ENCODE measurements at places on chromosomes 11 and 22.
A peak's percentile ranks its signal among the peaks of the same experiment; 100 is the strongest.

DNA sequence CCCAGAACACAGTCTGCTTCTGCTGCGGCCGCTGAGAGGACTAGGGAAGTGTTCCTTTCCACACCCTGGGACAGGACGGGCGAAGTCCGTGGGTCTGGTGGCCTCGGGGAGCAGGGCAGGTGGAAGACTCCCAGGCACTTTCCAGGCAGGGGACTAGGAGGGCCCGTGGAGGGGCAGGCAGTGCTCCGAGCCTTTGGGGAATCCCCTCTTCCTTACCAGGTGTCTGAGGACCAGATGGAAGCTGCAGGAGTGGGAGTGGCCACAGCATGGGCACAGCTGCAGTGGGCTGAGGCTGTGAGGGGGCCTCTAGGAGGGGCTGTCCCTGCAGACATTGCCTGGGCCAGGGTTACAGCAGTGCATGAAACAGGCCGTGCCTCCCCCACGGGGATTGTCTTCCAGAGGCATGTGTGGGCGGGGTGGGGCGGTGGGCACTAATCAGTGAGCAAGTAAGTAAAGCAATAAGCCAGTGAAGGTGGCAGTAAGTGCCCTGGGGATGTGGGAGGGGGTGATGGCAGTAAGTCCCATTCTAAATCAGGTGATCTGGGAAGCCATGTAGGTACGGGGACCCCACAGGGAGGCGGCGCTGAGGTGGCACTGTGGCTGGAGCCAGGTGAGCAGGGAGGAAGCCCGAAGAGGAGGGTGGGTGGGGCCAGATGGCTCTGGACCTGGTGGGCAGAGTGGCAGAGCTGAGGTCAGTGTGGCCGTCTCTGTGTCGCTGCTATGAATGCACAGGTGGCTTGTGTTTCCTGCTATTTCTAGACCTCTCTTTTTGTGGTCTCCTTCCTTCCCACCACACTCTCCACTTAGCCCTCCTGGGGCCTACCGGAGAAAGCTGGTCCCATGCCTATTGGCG lies 66.4 kb downstream of the CTTN start:
- no peak for DNase-seq

GRCh38 chr22:30002861-30003486 lies 77.3 kb upstream of the HORMAD2 start:
- DNase-seq: no peak

- no peak for DNase-seq
Observed at GRCh38 chr11:35049859-35050531, 89.0 kb upstream of the CD44 start.

DNA sequence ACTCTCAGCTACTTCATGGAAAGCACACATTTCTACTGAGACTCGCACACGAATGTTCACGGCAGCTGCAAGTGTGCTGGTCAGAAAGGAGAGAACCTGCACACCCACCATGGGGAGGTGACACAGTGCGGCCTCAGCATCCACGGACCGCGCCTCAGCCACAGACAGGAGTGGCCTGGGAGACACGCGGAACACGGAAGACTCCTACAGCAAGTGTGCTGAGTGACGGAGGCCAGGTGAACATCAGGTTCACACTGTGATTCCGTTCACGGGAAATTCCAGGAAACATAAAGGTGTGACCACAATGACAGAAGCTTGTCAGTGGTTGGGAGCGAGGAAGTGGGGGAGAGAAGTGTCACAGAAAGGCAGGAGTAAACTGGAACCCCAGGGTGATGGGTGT lies 13.3 kb upstream of the MOB2 start:
- DNase-seq: no peak

- DNase-seq: no peak
Observed at GRCh38 chr22:44147821-44148574, 32.7 kb upstream of the PARVG start.

- DNase-seq: no peak
Observed at GRCh38 chr22:28068826-28069225, 149.8 kb upstream of the PITPNB start.

DNA sequence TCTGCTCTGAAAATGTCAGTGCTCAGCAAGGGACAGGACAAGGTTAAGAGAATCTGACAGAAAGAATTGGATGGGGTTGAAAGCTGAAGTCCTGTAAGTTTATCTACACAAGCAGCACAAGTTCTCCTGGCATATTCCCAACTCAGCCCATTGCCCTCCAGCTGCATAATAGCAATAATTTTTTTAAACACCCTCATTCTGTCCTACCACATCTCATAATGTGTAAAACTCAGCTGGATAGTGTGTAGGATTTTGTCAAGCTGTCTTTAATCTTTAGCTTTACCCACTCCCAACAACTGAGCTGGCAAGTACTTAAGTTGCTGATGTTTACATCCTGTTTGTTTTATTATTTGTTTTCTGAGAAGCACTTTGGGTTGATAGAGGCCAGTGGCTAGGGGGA lies 158.9 kb downstream of the CADM1 start:
- no peak for DNase-seq

- no peak for DNase-seq
Observed at GRCh38 chr11:131672191-131672590, 301.8 kb downstream of the NTM start.

DNA sequence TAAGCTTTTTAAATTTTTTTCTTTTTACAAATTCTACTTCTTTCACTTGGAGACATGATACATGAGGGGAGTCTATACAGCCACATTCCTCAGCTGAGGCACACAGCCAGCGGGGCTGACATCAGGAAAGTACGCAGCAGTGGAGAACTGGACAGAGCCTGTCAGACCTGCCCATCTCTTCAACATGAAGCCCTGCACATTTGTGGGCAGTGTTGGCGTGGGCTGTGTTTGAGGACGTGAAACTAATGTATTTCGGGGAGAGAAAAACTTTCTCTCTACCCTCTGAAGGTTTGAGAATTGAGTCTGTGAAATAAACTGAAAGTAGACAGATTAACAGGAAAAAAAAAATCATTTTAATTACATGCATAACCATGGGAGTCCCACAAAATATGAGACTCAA lies 84.8 kb upstream of the HTATIP2 start:
- DNase-seq: no peak

DNA sequence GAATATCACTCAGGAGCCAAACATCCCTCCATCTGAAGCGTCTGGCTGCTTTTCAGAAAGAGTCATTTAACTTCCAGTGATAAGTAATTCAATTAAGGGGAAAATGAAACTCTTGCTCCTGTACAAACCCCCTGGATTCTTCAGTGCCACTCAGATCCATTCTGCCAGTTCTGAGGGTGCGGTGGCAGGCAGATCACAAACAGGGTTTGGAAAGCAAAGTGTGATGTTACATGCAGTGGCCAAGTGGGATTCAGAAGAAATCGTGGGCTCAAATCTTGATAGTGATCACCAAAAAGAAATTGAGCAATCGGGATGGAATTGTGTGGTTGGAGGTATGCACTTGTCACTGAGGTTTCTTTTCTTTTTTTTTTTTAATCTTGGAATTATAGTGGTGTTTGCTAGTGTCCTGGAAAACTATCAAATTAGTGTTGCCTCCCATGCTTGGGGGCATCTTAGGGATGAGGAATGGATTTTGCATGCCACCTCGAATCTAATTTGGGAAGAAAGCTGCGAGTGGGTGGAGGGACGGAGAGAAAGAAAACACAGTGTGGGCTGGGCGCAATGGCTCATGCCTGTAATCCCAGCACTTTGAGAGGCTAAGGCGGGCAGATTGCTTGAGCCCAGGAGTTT lies 22.5 kb upstream of the RTL6 start:
- DNase-seq: no peak

GRCh38 chr11:78935398-78936068 lies 360.9 kb upstream of the NARS2 start:
- no peak for DNase-seq

GRCh38 chr22:33302049-33302545 lies 243.9 kb upstream of the SYN3 start:
- peak; percentile 30 for DNase-seq

GRCh38 chr11:64859542-64860414 lies 15.3 kb upstream of the CDC42BPG start:
- no peak for DNase-seq

DNA sequence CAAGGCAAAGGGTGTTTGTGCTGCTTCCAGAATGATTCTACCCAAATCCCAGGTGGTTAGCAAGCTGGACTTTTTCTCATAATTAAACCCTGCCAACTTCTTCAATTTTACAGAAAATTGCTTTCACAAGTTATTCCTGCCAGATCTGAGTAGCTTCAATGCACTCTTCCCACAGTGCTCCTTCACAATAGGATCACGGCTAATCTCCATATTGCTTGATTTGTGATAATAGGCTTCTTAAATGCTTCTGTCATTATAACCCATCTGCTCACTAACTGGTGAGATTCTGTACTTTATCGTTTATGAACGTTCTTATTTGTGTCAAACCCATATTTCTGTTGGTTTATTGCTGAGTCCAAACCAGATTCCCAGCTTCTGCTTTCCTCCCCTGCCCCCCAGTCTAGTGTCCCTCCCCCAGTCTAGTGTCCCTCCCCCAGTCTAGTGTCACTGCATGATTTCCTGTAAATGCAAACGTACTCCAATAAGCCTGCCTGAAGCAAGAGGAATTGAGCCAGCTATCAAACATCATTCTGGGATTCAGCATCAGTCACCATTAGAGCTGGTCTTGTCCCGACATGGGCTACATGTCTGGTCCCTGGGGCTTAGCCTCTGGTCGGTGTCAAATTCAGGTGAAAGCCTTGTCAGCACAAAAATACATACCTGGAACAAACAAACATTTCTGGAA lies 14.0 kb downstream of the MMP3 start:
- no peak for DNase-seq

GRCh38 chr11:113363996-113364641 lies 23.5 kb upstream of the ANKK1 start:
- no peak for DNase-seq

DNA sequence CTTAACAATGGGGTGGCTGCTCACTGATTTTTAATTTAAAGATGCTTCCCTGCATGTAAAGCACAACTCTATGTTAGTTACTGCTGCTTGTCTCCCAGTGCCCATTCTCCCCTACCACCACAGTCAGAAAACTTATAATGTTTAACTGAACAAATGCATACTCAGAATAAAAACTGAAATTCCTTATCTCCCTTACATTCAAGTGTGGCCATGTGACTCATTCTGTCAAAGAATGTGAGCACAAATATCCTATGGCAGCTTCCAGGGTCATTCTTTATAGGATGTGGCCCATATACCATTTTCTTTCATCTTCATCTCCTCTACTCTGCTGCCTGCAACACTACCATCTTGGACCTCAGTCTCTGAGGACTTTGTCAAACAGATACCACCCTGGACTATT lies 374.8 kb downstream of the DYNC2H1 start:
- no peak for DNase-seq

GRCh38 chr22:45425101-45425500 lies 11.6 kb downstream of the RIBC2 start:
- DNase-seq: no peak

GRCh38 chr11:100684101-100685065 lies 2.7 kb upstream of the ARHGAP42 start:
- peak; percentile 71 for DNase-seq

- no peak for DNase-seq
Observed at GRCh38 chr11:102604875-102605274, 20.3 kb downstream of the MMP20 start.

DNA sequence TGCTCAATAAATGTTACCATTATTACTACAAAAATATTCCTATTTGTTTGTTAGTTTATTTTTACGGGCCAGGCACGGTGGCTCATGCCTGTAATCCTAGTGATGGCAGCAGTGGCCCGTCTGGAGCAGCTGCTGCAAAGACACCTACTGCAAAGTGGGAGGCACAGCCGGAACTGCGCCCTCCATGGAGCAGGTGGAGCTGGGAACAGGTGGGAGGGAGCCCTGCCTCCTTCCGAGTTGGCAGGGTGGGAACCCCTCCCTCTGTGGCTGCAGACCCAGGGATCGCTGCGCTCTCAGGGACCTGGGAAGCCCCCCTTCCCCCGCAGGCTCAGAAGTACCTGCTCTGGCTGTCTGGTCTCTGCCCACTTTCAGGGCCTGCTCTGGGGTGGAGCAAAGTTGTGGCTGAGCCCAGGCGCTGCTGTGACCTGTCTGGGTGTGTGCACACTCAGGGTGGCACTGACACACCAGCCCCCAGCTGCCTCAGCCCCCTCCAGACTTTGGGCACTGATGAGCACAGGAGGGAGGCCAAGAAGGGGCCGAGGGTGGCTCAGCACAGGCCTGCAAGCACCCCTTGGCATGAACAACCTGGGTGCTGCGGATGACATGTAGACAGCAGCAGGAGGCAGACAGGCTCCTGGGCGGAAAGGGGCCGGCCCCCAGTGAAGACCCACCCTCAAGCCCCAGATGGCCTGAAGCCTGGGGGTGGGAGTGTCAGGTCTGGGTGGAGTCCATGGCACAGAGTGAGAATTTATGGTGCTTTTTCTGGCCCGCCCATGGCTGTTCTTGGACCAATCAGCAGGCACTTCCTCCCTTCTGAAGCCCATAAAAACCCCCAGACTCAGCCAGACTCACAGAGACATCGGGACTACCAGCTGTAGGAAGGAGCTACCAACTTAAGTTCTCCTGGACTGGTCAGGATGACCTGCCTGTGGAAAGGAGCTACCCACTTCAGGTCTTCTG lies 103.7 kb upstream of the CLMP start:
- no peak for DNase-seq

- DNase-seq: peak; percentile 68
Observed at GRCh38 chr11:95154514-95154913, 64.9 kb downstream of the ENDOD1 start.

- no peak for DNase-seq
Observed at GRCh38 chr11:119340335-119341221, at the start of gene C1QTNF5. C1QTNF5 (minus strand) TSS chr11:119340883; CDS start chr11:119340397, 486 bp downstream.

- DNase-seq: no peak
Observed at GRCh38 chr11:110134110-110134509, 40.9 kb downstream of the ZC3H12C start.

- DNase-seq: no peak
Observed at GRCh38 chr11:46427364-46427763, 35.8 kb upstream of the CHRM4 start.

DNA sequence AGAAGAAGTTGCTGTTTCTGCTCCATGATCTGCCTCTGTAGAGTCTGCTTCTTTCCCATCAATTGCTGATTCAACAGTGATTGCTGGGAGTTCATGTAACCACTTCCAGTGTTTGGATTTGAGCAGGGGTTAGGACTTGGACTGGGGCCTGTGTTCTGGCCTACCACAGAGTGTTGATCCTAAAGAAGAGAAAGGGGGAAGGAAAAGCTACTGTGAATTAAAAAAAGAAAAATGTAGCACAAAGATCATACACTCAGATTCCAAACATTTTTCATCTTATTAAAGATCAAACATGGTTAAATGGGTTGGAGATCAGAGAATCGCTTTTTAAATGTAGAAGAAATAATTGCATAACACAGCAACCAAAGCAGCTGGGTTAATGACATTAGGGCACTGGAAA lies 67.6 kb upstream of the MTMR2 start:
- DNase-seq: no peak

Data from RWPE1 (cell line).